Activated CD4-positive, alpha-beta T cell treated with anti-CD3 and anti-CD28 coated beads for 1 hour (primary cell): ENCODE measurements at places on chromosomes 3 and 15.

DNA sequence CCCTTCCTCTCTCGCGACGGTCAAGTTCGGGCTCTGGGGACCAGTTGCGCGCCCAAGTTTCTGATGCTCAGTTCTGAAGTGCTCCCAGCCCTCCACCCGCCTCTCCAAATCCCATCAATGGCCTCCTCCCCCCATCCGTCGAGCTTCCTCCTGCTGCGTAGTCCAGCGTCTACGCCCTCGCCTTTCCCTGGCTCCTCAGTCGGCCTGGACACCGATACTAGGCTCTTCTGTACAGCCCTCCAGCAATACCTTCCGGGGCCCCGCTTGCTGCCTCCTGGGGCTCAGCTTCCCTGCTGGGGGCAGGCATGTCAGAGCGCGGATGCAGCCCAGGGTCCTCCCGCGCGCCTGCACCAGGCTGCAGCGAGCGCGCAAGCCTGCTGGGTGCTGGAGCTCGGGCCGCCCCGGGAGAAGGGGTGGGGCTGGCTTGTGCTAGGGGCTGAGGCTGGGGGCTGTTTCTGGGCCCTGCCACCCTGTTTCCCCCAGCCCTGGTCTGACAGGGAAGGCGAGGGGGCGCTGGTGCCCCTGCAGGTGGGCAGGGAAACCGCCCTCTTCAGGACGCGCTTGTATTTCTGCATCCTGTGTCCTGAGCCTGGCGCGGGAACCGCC is 353.3 kb upstream of the SUCLG2 start:
- DNase-seq: peak; percentile 9

- DNase-seq: no peak
These were observed 10.4 kb downstream of the SLITRK3 start for GRCh38 chr3:165185707-165186327.

- DNase-seq: no peak
These were observed 240.9 kb downstream of the RBMS3 start for GRCh38 chr3:29521751-29522150.

GRCh38 chr3:49377483-49377882 is 19.3 kb upstream of the GPX1 start:
- DNase-seq: peak; percentile 8

- DNase-seq: peak; percentile 63
These were observed 6.4 kb upstream of the ANKDD1A start for GRCh38 chr15:64905119-64905831.
